ENCODE measurements at places on chromosomes 13 and 19. TPM values are rescaled to one million over a fixed set of nuclear protein-coding genes. Genes with fewer than 3 reads are reported as not detected.

Gene FFAR2
- not detected for total RNA-seq

Gene EFNB2
- 8.8 TPM for total RNA-seq

DNA sequence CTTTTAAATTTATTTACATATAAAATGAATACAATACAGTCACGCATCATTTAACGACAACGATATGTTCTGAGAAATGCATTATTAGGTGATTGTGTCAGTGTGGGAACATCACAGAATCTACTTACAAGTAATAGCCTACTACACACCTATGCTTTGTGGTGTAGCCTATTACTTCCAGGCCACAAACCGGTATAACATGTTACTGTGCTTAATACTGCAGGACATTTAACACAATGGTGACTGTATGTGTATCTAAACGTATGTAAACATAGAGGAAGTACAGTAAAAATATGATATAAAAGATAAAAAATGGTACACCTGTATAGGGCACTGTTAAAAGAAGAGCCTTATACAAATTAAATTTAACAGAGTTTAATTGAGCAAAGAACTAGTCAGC, 62.4 kb upstream of the KLHL1 start:
- no peak overlapping the region for H3K27ac ChIP-seq
- no peak for DNase-seq
- H3K36me3 ChIP-seq, result no peaks in the 10 kb centered on the region
- no peak overlapping the region for H3K4me3 ChIP-seq

Gene IL12RB1
- 0.17 TPM for total RNA-seq

DNA sequence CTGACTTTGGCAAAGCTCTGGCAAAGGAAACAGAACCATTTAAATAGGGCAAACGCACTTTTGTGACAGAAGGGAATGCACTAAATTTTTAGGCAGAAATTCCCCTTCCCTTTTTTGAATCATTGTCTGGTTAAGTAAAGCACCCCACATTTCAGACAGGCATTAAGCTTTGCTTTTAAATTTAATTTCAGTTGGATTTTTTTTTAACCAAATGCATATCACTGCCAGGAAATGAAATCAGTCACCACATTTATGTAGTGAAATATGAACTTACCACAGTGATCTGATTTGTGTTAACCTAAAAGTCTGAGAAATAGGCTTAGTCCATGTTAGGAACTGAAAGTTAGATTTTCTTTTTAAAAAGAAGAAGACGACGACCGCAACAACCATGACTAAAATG, 10.8 kb downstream of the GPR183 start:
- no peak overlapping the region for H3K27ac ChIP-seq
- no peaks in the 10 kb centered on the region for H3K27me3 ChIP-seq
- H3K4me1 ChIP-seq, result no peaks in the 10 kb centered on the region
- DNase-seq, result no peak
- no peaks in the 10 kb centered on the region for H3K36me3 ChIP-seq

Gene DGKH
- total RNA-seq, result 4.6 TPM
